GM20000 (cell line): ENCODE measurements at places on chromosomes 13 and 19.

DNA sequence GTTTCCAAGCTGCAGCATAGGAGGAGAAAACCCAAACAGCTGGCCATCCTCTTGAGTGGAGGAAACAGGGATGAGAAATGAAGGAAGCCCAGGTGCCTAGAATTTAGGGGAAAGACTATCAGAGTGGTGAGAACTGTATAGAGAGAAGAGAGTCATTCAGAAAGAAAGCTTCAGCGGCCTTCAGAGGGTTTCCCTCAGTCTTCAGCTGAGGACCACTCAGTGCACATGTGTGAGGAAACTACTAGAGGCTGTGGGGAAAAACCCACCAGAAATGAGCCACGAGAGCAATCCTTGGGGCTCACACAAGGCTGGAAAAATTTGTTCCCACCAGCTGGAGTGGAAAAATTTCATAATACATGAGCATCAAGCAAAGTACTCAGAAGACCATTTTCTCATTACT lies 35.2 kb upstream of the CPB2 start:
- DNase-seq = no peak

DNA sequence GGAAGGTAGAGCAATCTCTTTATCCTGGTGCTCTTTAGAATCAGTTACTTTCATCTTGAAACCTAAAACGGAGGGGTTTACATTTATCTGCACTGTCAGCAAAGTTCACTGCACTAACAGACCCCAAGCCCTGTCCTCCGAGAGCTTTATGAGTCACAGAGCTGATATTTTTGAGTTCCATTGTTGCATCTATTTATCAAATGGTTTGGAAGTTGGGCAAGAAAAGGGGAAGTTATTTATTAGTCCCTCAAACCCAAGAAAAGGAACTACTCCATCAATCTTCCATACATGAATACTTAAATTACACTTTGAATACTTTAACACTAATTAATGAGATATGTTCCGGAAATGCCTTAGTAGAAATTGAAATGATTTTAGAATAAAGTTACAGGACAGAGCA lies 55.5 kb downstream of the EDNRB start:
- no peak for DNase-seq

DNA sequence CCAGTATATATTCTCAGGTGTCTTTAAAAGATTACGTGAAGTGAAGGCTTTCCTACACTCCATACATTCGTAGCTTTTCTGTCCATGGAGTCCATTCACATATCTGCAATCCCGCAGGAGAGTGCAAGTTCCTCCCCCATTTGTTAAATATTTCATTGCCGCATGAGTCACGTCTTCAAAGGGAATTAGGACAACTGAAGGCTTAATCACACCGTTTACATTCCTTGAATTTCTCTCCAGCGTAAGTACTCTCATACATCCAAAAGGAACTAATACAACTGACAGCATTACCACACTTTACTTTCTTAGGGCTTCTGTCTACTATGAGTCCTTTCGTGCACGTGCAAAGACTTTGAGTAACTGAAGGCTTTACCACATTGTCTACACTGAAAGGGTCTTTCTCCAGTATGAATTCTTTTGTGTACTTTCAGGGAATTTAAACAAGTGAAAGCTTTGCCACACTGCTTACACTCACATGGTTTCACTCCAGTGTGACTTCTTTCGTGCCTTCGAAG lies 29.0 kb upstream of the ZNF564 start:
- DNase-seq = no peak

- DNase-seq = no peak
These were observed 1.2 kb downstream of the KCNRG start for GRCh38 chr13:50016444-50016843.

GRCh38 chr19:27647423-27647822 lies 1565.5 kb downstream of the UQCRFS1 start:
- no peak for DNase-seq

DNA sequence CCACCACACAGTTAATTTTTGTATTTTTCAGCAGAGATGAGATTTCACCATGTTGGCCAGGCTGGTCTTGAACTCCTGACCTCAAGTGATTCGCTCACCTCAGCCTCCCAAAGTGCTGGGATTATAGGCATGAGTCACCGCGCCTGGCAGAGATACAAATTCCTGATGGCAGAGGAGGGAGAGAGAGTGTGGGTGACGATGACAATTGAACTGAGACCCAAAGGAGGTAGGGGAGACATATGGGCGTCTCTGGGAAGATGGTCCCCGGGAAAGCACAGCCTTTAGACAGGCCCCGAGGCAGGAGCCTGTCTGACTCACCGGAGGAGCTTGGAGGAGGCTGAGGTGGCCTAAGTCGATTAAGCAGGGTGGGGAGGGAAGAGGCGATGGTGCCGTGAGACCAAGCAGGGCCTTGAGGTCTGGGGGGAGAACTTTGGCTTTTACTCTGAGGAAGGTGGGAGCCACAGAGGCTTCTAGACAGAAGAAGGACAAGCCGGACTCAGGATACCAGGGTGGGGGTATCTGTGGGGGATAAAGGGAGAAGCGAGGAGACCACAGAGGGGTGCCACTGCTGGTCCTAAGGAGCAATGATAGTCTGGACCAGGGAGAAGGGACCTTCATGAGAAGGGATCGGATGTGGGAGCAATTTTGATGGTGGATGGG lies 38.2 kb downstream of the ARRDC2 start:
- no peak for DNase-seq

DNA sequence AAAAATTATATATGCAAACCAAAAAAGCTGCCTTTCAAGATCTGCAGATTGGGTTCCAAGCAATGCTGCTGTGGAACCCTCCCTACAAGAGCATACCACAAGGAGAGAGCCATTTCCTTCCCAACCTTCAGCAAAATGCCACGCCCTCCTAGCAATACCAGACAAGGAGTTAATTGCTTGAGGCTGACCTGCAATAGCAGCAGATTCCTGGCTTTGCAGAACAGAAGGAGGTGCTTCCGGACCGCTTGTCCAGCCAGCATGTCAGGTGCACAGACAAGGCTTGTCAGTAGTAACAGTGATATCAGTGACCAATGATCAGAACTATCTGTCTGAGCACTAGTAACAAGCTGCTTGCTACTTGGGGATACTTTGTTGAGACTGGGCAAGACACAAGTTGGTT lies 301.6 kb downstream of the FGF14 start:
- DNase-seq = no peak

DNA sequence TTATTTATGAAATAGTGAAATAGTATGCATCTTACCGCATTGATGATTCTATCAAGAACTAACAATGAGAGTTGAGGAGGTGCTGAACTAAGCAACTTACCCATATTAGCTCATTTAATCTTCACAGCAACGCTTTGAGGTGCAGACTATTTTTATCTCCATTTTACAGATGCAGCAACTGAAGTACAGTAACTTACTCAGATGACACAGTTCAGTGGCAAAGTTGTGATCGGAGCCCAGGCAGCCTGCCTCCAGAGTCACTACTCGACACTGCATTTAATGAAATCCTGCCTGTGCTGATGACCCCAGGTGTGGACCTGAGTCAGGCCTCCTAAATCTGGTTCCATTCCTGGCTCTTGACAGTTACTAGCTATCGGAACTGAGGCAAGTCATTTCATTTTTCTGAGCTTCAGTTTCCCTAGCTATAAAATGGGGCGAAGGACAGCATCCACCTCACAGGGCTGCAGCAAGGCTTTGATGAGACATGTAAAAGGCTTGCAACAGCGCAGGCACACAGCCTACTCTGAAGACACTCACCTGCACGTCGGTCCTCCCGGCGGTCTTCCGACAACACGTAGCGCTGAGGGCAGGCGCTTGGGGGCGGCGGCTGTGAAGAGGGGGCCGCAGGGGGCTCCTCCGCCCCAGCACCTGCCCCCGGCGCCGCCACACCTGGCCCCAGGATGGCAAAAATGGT lies 1.5 kb downstream of the MYPOP start:
- DNase-seq = no peak

DNA sequence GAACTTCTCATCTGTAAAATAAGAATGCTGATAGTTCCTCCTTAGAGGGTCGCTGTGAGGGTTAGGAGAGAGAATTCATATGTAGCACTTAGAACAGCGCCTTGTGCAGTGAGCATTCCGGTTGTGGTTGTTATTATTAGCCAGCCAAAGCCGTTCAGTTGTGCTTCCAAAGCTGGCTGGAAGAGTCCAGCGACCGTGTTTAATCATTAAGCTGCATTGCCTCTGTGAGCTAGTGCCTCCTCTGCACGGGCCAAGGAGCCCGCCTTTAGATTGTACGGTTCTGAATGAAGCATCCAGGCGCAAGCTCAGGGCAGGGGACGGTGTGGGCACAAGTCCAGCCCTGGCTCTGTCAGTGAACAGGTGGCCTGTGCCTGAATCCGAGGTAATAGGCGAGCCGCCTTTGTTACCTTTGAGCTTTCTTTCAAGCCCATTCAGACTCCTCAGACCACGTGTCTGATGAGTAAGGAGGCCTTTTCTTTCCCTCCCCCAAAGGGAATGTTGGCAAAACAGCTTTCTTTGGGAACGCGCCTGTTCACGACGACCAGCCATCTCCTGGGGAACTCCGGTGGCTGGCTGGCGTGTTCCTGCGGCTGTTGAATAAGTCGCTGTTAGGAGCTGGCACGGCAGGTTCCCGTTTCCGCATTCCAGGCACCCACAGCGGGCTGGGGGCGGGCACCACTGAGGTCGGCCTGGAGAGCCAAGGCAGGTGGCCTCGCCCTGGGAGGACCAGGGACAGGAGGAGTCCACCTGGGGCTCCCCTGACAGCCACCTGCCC lies 25.1 kb downstream of the SIPA1L3 start:
- DNase-seq = peak; percentile 39

DNA sequence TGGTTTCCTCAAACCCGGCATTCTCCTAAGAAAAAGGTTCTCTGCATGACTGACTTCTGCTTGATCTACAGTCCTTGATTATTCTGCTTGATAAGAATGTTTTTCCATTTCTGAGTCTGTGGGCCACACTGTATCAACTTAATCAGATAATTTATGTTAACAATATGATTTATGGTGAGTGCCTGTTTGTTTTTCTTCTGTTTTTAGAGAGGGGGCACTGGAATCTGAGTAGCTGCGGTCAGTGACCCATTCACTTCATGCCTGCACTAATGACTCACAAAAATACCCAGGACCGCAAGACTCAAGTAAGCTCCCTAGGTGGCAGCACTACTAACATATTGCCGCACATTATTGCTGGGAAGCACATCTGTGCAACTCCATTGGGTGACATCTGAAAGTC lies 542.3 kb upstream of the ATXN8OS start:
- DNase-seq = peak; percentile 10

GRCh38 chr13:41311406-41312175 lies 524 bp downstream of the NAA16 start:
- DNase-seq = peak; percentile 53

DNA sequence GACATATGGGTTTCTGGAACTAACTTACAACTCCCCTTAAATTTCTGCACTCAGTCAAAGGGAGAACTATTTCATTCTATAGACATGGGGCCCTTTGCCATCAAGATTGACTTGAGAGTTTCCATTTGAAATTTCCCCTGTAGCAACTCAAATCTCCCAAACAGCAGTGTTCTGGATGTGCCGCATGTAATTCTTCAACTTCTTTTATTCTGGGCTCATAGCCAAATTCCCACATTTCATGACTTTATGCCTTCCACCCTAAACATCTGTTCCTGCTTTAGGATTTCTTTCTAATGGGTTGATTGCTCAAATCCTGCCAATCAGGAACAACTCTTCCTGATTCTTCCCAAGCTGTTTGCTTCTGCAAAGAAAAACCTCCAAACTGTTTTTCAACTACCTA lies 336.0 kb downstream of the TBC1D4 start:
- no peak for DNase-seq

- DNase-seq = no peak
These were observed 3.2 kb downstream of the GPR108 start for GRCh38 chr19:6734096-6734696.

DNA sequence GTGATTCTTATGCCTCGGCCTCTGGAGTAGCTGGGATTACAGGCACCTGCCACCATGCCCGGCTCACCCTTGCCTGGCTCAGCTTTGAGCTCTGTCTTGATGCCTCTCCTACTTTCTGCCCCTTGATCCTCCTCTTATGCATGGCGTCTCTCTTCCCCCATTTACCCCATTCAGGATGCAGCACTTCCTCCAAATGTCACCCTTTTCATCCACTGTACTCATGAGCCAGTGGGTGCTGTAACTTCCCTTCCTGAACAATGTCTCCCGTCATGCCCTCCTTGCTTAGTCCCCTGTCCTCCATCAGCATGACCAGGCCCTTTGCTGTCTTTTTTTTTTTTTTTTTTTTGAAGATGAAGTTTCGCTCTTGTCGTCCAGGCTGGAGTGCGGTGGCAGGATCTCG lies 3.4 kb upstream of the SIGLEC9 start:
- DNase-seq = no peak

GRCh38 chr13:51501096-51501495 lies 48.3 kb upstream of the INTS6 start:
- DNase-seq = no peak

DNA sequence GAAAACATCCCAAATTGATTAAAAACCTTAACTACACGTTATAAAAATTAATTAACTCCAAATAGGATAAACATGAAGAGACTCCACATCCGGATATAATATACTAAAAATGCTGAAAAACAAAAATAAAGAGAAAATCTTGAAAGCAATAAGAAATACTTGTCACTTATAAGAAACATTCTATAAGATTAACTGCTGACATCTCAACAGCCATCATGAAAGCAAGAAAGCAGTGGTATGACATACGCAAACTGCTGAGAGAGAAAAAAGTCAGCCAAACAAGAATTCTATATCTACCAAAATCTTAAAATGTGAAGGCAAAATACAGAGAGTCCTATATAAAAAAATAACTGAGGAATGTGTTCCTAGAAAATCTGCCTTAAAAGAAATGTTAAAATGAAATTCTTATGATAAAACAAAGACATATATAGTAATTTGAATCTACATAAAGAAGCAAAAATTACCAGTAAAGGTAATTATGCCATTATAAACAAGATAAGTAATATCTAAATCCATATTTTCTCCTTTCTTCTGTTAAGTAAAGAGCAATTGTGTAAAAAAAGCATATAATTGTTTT lies 1851.1 kb downstream of the PCDH9 start:
- no peak for DNase-seq

GRCh38 chr13:68323124-68323523 lies 1093.0 kb upstream of the PCDH9 start:
- DNase-seq = no peak

DNA sequence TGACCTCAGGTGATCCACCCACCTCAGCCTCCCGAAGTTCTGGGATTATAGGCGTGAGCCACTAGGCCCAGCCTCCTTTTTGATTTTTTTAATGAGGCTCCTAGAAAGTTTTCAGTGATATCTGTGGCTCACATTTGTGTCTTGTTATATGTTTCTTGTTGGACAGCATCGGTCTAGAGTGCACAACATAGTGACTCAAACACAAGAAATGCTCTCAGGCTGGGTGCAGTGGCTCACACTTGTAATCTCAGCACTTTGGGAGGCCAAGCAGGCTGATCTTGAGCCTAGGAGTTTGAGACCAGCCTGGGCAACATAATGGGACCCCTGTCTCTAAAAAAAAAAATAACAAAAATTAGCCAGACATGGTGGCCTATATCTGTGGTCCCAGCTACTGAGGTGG lies 8.2 kb downstream of the PHF11 start:
- no peak for DNase-seq

DNA sequence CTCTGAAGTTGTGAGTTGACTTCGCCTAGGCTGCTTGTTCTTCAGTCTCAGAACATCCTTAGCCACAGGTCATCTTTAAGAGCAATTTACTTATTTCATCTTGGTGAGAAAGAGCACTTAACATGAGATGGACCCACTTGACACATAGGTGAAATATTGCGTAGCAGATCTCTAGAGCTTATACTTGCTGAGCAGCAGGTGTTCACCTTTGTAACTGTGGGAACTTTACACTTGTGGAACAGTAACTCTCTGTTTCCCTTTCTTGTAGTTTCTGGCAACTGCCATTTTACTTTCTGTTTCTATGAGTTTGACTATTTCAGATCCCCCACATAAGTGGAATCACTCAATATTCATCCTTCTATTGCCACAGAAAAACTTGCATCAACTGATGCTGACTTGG lies 95.7 kb downstream of the SLC10A2 start:
- DNase-seq = peak; percentile 59
